ENCODE measurements at places on chromosomes 2 and 18.
A peak's percentile ranks its signal among the peaks of the same experiment; 100 is the strongest.

GRCh38 chr2:69203166-69203985 lies 183.7 kb downstream of the GFPT1 start:
- no peak for DNase-seq

DNA sequence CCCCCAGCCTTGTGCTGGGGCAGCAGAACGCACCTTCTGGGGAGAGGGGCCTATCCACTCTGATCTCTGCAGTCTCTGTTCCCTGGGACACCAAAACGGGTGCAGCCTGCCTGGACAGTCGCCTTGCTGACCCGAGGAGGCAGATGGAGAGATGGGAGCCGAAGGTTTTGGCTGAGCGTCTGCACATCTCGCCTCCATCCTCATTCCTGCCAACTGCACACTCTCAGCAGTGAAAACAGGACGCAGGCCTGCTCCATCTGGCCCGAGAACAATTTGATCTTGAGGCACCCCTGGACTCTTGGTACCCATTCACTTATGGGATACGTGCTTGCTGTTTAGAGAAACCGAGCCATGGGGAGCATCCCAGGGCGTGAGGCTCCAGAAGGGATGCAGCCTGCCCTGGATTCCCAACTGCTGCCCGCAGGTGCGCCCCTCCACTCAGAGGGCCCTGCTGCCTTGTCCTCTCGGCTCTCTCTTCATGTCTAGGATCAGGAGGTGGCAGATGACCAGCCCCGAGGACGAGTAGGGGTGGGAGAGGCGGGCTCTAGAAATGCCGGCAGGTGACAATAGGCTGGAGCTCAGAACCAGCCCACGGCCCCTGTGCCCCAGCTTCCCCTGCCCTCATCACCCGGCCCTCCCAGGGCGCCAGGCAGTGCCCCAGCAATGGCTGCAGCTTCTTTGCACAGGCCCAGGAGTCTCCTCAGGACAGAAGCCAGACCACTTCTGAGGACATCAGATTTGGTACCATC lies 9.1 kb upstream of the SEMA4C start:
- no peak for DNase-seq

GRCh38 chr2:96819128-96819875 lies 3.2 kb downstream of the CNNM3 start:
- no peak for DNase-seq

DNA sequence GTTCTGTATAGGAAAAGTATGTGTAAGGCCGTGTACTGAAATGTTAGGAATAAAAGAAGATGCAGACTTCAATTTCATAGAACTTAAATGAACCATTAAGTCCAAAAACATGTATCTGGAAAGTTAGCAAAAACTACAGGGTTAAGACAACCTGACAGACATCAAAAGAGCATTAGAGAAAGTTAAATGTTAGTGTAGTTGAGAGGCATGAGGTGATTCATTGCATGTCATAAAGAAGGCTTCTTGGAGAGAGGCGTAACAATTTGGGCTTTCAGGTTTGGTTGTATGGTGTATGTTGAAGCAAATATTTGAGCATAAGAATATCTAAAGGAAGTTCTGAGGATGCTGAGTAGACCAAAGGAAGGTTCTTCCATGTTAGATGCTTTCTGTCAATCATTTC lies 6.3 kb downstream of the EPC2 start:
- DNase-seq, result no peak

- no peak for DNase-seq
Observed at GRCh38 chr2:241087420-241088268, 14.4 kb downstream of the MTERF4 start.

DNA sequence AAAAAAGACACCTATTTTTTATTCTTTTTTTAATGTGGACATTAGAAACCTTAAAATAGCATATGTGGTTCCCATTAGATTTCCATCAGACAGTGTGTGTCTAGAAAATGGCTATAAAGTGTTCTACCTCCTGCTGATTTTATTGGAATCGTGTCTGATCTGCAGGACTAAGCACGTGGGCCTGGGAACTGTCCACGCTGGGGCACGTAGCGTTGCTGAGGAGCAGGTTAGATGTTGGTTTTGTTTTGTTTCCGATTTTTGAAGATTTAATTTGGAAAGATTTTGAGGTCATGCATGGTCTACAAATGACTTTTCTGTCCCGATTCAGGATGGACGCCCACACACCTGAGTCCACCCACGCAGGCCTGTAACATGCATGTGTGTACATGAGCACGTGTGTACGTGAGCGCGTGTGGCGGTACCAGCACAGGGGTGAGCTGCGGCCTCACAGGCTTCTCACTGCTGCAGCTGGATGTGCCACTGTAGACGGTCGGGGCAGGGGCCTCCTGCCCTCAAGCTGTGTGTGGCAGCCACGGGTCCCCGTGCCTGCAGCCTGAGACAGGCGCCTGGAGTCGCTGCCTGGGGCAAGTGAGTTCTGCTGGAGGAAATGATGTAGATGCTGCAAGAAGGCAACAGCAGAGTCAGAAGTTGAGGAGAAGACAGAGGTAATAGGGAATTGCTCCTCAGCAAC lies 99.7 kb upstream of the CTDP1 start:
- DNase-seq, result no peak

GRCh38 chr2:3355951-3356569 lies 21.6 kb downstream of the EIPR1 start:
- DNase-seq, result no peak

DNA sequence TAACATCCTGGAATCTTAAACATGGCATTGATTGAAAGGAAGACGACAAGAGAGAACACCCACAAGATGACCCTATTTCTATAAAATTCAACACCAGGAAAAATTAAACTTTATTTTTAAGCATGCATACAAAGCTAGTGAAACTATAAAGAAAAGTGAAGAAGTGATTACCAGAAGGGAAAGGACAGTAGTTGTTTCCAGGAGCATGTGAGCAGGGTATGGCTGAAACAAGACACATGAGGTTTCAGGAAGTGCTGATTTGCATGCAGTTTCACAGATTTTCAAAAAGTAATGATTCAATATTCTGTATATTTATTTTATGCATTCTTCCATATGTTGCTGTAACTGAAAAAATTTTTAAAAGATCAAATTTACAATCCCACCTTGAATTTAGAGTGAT lies 24.6 kb upstream of the DAW1 start:
- no peak for DNase-seq

GRCh38 chr18:37565101-37565976 lies at the start of gene CELF4:
CELF4 (minus strand) TSS chr18:37565798.
- peak; percentile 59 for DNase-seq

- peak; percentile 48 for DNase-seq
Observed at GRCh38 chr2:113282747-113283533, 4.2 kb upstream of the PAX8 start.

- DNase-seq, result no peak
Observed at GRCh38 chr2:54942373-54942772, 107.9 kb downstream of the RTN4 start.

GRCh38 chr2:121960251-121960650 lies 204.8 kb downstream of the TSN start:
- no peak for DNase-seq

- no peak for DNase-seq
Observed at GRCh38 chr2:128796321-128796720, 477.7 kb upstream of the HS6ST1 start.

DNA sequence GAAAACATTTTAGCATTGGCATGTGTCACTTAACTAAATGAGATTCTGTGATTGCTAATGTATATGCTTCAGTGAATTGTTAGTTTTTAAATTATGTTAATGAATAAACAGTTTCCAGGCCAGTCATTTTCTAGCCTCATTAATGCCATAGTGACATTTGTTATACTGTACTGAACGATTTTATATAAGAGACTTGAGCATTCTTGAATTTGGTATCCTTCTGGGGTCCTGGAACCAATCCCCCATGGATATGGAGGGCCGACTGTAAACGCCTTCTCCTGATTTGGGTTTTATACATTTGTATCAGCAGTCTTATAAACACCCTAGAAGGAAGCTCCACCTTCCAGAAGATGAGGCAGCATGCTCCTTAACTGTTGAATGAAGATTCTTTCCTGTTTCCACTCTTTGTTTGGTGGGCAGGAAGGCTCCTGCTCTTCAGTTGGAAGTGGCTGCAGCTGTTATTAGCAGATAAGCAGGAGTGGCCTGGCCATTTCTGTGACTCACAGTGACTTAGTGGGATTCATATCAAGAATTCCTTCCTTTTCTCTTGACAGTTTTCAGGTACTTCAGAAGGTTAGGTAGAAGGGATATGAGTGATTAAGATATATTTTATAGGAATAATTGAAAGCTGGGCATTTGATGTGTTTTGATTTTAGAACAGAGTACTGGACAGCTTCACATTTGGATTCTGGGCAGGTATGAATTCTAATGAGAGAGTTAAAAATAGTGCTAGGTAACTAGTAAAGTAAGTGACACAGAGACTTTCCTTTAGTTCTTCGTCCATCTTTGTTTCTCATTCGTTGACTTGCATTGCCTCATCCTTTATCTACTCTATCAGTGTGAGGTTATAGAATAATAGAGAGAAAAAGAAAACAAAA lies 124.9 kb downstream of the PLCL1 start:
- DNase-seq, result no peak

GRCh38 chr2:135874777-135875365 lies 1.4 kb downstream of the MCM6 start:
- no peak for DNase-seq

- no peak for DNase-seq
Observed at GRCh38 chr2:121237980-121238665, 46.9 kb downstream of the TFCP2L1 start.

DNA sequence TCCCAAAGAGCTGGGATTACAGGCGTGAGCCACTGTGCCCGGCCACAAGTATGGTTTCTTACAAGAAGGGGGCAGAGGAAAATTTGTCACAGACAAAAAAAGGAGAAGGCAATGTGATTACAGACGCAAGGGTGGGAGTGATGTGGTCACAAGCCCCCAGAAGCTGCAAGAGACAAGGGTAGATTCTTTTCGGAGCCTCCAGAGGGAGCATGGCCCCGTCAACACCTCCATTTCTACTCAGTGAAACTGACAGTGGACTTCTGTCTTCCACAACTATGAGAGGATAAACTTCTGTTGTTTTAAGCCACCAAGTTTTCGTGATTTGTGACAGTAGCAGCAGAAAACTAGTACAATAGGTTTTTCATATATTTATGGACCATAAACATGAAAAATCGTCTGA lies 2.1 kb upstream of the TCF7L1 start:
- no peak for DNase-seq

- DNase-seq, result peak; percentile 15
Observed at GRCh38 chr2:110650346-110650745, 27.5 kb downstream of the BUB1 start.

DNA sequence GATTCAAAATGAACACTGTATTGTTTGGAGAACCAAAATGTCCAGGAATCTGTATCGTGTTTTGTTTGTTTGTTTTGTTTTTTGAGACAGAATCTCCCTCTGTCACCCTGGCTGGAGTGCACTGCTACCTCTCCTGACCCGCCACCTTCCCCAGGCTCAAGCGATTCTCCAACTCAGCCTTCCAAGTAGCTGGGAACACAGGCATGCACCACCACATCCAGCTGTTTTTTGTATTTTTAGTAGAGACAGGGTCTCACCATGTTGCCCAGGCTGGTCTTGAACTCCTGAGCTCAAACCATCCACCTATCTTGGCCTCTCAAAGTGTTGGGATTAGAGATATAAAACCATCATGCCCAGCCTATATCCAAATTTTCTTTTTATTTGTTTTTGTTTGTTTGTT lies 74.6 kb downstream of the KYNU start:
- no peak for DNase-seq

DNA sequence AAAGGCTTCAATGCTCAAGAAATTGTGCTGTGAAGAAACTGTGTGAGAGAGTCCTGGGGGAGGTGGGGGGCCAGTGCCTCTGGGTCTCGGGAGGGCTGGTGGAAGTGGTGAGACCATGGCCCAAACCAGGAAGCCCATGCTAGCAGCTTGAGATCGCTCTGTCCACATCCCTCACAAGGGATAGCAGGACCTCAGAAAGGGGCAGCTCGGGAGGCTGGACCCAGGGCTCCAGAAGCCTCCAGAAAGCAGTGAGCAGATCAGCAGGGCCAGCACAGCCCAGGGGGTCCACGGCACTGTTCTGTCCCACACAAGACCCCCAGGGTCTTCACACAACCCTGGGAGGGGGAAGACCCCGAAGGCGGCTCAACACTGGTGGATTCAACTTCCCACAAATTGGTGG lies 24.1 kb downstream of the ST8SIA5 start:
- no peak for DNase-seq

- DNase-seq, result peak; percentile 77
Observed at GRCh38 chr2:96949701-96950350, 36.6 kb downstream of the FAM178B start.

DNA sequence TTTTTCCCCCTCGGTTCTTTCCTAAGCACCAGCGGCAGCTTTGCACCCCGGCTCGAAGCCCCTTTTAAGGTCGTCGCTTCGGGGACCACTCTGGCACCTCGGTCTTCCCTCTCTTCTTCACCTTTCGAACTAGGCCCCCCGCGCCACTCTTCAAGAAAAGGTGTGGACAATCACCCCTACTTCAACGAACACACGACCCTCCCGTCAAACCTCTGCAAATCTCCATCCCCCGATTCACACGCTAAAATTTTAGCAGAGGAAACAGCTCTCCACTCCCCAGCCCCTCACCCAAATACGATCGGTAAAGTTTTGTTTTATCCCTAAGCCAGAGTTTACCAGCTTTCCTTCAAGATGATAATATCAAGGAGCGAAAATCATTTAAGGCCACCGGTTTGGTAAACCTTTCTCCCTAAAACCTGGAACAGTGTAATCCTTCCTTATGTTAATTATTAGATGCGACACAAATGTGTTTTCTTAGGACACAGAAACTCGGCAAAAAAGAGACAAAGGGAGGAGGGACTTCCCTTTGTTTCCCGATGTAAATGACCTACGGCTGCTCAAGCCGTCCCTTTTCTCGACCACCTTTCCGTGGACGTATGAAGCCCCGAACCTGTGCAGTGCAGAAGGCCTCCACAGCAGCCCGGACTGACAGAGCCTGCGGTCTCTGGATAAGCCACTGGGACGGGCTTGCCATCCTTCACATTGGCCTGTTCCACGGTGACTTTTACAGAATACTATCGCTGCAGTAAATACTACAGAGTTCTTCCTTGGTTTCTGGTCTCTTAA lies 85.2 kb downstream of the RBMS1 start:
- DNase-seq, result no peak

DNA sequence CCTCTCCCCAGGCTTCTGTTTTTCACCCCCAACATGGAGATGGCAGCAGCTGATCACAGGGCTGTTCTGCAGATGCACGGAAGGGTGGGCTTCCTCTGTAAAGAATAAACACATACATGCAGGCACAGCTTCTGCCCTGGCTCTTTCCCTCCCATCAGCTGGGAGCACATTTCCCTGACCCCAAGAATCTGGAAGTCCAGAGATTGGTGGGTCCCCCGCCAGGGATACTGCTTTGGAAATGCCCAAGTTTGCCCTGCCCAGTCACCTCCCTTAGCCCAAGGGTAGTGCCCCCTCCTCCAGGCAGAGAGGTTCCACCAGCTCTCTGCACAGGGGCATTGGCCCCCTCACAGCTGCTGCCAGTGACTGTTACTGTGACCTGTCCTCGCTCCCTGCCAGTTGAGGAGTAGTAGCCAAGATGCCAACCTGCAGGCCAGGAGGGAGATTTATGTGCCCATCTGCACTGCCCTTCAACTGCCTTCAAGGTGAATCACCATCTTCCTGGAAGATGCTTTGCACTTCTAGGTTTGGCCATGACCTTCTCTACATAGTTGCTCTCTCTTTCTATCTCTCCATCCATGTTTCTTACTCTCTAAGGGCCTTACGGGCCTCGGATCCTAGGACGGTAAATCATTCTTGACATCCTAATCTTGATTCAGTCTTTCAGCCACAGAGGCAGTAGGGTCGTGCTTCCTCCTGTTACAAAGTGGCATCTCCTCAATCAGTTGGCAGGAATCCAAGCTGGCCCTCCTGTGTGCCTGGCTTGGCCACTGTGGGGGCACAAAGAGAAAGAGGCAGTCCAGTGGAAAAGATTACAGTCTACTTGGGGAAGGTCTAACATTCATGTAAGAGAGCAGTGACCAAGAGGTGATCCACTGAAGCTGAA lies 121.8 kb downstream of the CTIF start:
- DNase-seq, result no peak

GRCh38 chr2:195318440-195319111 lies 338.4 kb upstream of the SLC39A10 start:
- DNase-seq, result peak; percentile 37

All from hippocampal formation (tissue), 2 donors.